ENCODE measurements at places on chromosomes 2 and 18.

- no peak for DNase-seq
Observed at GRCh38 chr2:41726364-41726763, 321.5 kb upstream of the PKDCC start.

DNA sequence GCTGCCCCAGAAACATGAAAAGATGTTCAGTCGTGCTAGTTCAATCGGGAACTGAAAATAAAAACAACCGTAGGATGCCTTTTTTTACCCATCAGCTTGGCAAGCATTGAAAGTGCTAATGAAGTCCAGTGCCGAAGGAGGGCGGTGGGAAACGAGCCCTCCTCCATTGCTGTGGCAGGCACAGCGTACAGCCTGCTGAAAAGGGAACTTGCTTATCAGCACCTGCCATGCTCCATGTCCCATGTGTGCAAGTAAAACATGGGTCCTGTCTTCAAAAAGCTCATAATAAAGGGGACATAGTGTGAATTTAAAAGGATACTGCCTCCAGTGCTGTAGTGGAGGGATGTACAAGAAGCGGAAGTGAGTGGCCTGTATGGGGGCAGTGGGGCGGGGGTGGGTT, 82.4 kb downstream of the ARMC9 start:
- no peak for DNase-seq

DNA sequence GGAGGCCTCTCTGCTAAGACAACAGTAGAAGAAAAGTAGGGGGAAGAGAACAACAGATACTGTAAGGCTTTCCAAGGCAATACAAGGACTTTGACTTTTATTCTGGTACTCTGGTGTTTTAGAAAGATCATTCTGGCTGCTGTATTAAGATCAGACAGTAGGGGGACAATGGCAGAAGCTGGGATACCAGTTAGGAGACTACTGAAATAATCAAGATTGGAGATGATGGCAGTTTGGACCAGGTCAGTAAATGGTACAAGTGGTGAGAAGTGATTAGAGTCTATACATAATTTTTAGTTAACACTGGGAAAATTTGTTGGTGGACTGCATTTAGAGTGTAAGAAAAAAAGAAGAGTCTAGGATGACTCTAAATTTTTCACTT, 139.7 kb downstream of the ROCK1 start:
- DNase-seq: no peak

GRCh38 chr2:67625690-67626475, 228.8 kb downstream of the ETAA1 start:
- no peak for DNase-seq

DNA sequence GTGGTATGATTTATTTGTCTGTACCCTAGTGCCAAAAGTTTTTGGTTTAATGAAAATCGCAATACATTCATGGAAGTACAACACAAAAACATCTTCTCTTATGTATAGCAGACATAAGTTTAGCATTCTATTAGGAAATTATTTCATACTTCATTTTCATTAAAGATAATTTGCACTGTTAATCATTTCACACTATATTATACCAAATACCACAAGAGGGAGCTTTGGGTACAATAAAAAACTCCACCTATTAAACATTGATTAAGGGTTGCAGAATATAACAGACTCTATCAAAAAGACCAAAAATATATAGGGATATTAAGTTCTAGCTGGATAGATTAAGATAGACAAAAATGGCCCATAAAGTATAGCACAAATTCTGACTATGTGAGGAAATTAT, 79.0 kb downstream of the SLC66A3 start:
- no peak for DNase-seq

DNA sequence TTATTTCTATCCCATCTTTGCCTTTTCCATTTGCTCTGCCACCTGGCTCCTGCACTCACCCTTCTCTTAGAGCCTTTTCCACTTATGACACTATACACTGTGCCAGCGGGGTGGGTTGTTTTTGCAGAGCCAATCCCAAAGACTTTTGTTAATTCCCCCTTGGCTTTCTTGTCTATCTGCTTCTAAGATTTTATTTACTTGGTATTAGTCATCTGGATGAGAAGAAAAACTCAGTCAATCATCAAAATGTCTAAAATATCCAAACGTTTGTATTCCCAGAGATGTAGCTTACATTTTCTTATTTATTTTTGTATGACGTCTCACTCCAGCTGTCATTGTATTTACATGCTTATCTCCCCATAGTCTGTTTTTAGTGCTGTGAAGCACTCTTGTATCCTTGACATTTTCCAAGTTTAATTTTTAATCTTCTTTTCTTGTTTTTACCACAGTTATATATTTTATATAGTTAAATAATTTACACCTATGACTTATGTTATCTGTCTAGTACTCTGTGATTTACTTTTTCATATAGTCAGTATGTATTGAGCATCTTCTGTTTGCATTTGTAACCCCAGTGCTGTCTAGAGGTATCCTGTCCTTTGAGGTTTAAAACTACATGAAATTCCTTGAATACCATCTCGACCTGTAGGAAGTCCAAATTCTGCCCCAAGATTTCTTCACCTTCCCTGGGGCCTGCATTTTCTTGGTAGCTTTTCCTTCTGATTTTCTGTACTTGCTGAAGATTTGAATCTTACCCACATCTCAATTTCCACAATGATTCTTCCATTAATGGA, 55.1 kb downstream of the COL4A3 start:
- no peak for DNase-seq

DNA sequence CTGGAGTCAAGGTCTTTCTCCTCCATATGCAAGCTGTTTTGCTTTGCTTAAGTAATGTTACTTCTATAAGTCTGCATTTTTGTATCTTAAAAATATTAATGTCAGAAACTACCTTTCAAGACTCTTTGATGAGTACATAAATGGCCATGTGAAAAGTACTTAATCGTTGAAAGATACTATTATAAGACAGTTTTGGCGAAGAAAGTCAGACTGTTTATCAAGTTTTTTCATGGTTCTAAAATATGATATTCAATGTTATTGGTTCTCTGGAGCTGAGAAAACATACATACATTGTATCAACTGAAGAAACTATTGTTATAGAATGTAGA, 25.1 kb downstream of the FBXO48 start:
- no peak for DNase-seq

GRCh38 chr2:235162837-235163197, 211.0 kb downstream of the SH3BP4 start:
- no peak for DNase-seq

DNA sequence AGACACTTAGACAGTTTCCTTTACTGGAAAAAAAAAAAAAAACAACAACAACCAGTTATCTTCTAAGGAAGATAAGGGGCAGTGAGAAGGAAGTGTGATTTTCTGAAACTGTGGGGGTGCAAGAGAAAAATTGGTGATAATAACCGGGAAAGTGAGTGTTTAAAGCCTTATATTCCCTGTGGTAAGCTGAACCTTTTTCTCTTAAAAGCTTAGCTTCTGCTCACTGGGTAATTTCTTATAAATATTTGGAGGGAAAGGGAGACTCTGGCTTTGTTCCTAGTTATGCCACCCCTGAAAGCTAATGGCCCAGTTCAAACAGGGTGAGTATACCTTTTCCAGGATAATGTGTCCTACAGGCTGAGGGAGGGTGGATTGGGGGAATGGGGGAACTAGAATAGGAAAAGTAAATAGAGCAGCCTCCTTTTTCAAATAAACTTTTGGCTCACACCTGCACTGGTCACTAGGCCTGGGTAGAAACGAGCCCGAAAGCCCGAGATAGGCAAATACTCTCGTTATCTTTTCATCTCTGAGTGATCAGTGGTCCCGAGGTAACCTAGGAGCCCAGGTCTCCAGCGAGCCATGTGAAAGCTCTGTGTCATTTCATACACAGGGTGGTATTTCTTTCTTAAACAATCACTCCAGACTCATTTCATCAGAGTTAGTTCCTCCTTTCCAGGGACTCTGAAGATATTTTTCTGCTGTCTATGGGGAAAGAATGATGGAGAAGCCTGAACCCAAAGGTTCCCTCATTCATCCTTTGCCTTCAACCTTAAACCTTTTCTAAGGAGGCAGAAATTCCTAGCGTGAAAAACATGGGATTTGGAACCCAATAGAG, 15.5 kb upstream of the SRBD1 start:
- DNase-seq: no peak

DNA sequence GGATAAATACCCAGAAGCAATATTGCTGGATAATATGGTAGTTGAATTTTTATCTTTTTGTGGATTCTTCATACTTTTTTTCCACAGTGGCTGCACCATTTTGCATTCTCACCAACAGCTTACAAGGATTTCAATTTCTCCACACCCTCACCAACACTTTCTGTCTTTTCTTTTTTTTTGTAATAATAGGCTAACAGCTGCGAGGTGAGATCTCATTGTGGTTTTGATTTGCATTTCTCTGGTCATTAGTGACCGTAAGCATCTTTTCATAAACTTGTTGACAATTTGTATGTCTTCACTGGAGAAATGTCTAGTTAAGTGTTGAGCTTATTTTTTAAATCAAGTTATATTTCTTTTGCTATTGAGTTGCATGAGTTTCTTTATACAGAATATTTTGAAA, 17.6 kb upstream of the SLC9A2 start:
- no peak for DNase-seq

DNA sequence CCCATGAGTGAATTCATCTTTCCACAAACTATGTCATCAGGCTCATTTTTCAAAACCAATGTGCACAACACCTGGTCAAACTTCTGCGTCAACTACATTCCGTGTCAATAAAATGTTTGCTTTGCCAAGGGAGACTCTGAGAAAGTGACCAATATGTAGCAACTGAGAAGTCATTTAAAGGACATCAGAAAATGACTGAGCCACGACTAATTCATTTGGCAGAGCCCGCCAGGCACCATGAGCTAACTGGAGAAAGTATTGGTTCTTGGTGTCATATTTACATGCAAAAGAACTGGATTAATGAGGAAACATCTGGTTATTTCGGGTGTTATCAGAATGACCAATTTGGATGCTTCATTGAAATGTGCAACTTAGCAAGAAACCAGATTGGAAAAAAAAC, 7.2 kb downstream of the RND3 start:
- no peak for DNase-seq

- peak; percentile 33 for DNase-seq
Observed at GRCh38 chr2:29012211-29012681, 31.1 kb downstream of the TOGARAM2 start.

DNA sequence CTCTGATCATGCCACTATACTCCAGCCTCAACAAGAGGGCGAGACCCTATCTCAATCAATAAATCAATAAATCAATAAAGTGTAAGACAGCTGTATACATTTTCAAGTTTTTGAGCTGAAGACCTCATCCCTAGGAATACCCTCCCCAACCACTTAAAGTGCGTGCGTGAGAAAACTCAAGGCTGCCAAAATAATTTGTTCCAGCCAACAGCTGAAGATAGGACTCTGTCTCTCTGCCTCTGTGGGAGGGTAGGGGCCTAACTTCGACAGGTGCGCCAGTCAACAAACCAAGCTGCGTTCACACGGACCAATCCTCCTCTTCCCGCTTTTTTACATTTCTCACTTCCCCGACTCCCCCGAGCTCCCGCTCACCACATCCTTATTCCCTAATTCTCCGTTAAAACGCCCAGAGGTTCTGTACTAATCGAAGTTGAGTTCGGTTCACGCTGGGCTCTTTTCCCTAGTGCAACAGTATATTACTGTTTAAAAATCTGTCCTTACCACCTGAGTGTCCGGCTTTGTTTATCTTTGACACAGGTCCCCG, 618 bp downstream of the POLR2D start:
- DNase-seq: no peak

DNA sequence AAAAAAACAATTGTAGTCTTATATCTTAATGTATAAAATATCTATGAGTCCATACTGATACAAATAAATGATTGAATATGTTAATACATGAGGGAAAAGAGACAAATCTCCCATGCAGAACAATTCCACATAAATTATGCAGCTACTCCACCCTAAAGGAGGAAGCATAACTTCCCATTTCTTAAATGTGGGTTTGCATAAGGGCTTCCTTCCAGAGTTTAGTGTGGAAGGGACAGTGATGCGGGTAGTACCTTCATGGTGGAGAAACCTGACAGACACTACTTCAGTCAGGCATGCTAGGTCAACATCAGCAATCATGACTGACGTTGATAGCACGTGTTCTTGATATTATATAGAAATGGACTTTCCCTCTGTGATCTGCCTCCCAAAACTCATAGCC, 146.9 kb upstream of the STON1 start:
- DNase-seq: no peak

DNA sequence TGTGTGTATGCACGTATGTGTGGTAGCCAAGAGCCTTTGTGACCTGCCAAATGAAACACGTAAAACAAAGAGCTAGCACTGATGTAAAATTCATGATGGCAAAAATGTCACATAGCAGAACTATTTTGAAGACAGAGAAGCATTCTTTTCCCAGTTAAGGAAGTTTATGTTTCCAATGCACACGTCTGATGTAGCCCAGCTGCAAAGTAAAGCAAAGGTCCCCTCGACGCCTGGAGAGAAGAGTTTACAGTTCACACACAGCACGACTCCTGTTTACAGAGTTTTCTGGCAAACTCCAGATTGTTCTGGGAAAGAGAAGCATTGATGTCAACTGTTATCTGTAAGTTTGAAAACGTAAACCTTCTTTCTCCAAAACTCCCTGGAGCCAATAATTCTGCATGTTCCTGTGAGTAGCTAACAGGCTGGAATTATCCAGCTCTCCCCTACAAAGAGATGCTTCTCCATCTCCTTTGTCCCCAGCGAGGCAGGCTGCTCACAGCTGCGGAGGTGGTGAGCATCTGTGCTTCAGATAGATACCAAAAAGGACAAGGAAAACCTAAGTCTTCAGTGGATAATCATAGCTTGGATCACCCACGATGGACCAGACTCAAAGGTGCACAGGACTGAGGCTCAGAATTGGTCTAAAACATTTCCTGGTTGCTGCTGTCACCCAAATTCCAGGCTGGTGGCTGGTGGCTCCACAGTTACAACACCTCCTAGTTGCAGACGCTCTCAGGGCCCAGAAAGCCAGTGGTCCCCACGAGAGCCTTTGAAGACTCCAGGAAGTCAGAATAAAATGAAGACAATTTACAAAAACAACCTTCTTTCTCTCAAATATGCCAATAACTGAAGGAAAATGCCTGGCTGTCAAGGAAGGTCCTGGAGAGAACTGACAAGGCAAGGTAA, 87.4 kb downstream of the COL6A3 start:
- DNase-seq: no peak

DNA sequence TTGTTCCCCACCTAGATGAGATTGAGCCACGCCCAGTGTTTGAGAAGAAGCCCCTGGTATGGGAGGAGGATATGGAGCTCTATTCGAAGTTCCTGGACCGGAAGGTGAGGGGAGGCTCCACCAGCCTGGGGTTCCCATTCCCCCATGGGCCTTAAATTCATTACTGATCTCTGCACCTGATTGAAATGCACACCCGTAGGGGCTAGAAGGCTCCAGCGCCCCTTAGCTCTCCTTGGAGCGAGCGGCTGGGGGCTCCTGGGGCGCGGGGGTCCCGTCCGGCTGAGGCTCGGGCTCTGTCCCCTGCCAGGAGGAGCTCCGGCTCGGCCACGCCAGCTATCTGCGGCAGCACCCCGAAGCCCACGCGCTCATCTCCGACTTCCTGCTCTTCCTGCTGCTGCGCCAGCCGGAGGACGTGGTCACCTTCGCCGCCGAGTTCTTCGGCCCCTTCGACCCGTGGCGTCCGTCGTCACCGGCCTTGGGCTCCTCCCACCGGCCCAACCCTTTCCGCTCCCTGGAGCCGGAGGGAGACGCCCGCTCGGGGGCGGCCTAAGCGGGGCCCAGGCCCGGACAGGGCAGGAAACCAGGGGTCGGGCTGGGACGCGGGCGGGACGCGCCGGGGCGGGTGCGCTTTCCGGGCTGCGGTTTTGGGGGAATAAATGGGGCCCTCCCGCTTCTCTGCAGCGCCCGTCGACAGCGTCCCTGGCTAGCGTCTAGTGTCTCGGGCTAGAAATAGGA, 10.9 kb downstream of the CATIP start:
- peak; percentile 69 for DNase-seq

- no peak for DNase-seq
Observed at GRCh38 chr2:100887039-100887578, 67.2 kb downstream of the NPAS2 start.

Data from effector memory CD4-positive, alpha-beta T cell (primary cell).